GM12891 (cell line): ENCODE measurements at places on chromosomes 1 and 21.

DNA sequence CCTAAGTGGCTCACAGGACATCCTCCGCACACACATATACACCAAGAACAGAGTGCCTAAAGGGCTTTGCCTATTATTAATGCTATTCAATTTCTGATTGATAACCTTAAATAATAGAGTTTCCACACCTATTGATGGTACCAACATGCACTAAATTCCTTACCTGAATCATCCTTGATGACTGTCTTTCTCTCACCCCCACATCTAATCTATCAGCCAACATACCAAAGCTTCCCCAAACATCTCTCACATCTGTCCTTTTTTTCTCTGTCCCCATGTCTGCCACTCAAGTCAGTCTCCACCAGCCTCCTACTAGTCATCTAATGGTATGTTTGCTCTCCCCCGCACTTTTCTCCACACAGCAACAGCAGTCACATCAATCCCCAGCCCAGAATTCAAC is 174.4 kb downstream of the DSCAM start:
- DNase-seq = no peak

GRCh38 chr1:20711285-20712214 is 6.3 kb downstream of the KIF17 start:
- DNase-seq = no peak

GRCh38 chr1:82465024-82465423 is 664.3 kb downstream of the ADGRL2 start:
- DNase-seq = no peak

DNA sequence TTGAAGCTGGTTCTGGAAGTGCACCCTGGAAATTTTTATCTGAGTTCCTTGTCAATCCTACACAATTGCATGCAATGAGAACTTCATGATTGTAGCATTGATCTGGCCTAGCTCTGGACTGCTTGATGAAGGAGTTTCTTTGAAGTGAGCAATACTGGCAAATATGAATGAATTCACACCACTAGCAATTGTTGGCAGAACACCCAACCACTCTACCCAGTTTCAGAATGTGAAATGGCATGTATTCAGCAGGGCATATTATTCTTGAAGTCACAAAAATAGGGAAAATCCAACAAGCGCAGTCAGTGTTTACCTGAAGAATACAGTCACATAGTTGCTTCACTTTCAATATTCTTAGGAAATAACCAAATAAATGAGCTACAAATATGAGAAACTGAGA is 57.3 kb downstream of the RGS5 start:
- no peak for DNase-seq

- no peak for DNase-seq
Observed at GRCh38 chr21:42586406-42586805, 67.0 kb upstream of the PDE9A start.

GRCh38 chr1:37752583-37753471 is 12.1 kb downstream of the EPHA10 start:
- DNase-seq = peak; percentile 71

GRCh38 chr1:1915911-1916840 is 1.1 kb downstream of the CALML6 start:
- no peak for DNase-seq

DNA sequence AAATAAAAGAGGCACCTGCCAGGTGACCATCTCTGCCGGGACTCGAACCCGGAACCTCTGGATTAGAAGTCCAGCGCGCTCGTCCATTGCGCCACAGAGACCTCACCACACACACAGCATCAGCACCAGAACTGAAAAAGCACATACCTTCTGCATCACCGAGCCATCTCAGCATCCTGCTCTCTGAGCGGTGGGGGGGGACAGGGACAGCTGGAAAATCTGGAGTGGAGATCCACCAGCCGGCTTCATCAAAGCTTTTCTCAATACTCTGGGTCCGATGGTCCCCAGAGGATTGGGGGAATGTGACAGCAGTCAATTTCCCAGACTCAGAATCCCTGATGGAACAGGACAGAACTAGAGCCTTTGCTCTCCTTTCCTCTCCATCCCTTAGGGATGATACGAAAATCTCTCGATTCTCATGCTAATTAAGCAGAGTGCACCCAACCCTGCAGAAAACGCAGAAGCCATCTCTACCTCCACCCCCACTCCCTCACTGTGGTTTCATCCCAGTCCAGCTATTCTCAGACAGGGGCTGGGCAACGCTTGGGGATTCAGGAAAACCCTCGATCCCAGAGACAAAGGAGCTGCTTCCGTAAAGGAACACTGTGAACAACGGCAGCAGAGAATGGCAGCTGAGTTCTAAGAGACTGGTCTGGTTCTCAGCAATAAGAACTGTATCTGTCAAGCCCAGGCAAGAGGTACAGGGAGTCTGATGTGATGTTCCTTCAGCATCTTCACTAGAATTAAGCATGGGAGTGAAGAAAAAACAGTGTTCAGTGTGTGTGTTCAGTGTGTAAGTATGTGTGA is 29.6 kb upstream of the CADM3 start:
- DNase-seq = no peak

- DNase-seq = no peak
Observed at GRCh38 chr1:119744598-119744942, 24.1 kb downstream of the HMGCS2 start.

- DNase-seq = no peak
Observed at GRCh38 chr1:75618382-75618781, 7.5 kb upstream of the SLC44A5 start.

GRCh38 chr1:204053893-204054292 is 19.0 kb upstream of the SOX13 start:
- DNase-seq = no peak

DNA sequence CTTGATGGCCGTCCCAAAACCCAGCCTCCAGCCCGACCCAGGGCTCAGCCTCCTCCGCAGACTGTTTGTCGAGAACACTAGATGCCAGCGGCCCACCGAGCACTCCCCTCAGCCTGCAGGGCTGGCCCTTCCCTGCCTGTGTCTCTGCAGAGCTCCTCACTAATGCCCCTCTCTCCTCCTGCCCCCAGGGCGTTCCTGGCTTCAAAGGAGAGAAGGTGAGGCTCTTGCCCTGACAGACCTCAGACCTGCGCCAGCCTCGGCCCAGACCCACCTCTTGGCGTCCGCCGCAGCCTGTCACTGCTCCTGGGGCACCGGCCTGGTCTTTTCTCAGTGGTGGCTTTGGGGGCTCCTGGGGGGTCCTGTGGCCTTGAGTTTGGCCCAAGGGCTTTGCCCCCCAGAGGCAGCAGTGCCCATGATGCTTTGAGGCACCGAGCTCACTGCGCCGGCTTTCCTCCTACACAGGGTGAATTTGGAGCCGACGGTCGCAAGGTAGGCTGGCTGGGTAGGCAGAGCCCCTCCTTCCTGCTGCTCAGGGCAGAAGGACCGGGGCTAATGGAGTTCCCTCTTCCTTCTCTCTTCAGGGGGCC is 18.4 kb downstream of the COL6A2 start:
- DNase-seq = peak; percentile 9

- DNase-seq = no peak
Observed at GRCh38 chr1:188822248-188822647, 1655.4 kb downstream of the BRINP3 start.

DNA sequence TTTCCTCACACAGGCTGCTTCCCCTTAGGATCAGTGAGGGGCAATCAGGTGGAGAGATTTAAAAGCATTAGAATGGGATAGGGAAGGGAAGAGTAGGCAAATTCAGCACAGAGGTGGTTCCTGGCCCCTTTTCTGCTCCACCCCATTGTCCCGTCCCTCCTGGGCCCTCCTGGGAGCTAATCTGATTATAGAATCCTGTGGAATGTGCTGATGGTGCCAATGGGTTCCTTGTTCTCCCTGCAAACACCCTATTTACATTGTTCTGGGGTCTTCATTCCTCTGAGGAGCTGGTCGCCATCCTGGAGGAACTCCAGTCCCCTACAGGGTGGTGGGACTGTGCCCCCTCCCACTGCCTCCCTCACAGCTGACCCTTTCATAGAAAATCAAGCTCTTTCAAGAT is 34.4 kb upstream of the LRP8 start:
- DNase-seq = no peak

- no peak for DNase-seq
Observed at GRCh38 chr21:34126691-34127090, 53.3 kb downstream of the MRPS6 start.

GRCh38 chr1:61162520-61163258 is 80.3 kb downstream of the NFIA start:
- no peak for DNase-seq

- no peak for DNase-seq
Observed at GRCh38 chr1:6885426-6885825, 100.2 kb downstream of the CAMTA1 start.

GRCh38 chr1:115168026-115168425 is 78.7 kb upstream of the TSPAN2 start:
- DNase-seq = no peak

DNA sequence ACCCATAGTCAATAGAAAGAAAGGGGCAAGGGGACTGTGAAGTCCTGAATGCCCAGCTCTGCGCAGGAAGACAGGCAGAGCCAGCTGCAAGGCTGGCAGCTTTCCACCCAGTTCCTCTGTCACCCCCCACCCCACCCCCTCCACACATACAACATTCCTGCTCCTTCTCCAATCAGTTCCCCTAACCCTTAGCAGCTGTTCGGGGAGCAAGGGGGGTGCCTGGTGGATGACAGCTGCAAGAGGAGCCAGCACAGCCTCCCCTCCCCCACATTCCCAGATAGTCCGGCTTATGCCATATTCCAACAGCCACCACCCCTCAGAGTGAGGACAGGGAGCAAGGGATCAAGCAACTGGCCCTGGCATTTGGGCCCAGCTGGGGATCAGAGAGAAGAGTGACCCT is 9.7 kb downstream of the ARHGEF2 start:
- no peak for DNase-seq

DNA sequence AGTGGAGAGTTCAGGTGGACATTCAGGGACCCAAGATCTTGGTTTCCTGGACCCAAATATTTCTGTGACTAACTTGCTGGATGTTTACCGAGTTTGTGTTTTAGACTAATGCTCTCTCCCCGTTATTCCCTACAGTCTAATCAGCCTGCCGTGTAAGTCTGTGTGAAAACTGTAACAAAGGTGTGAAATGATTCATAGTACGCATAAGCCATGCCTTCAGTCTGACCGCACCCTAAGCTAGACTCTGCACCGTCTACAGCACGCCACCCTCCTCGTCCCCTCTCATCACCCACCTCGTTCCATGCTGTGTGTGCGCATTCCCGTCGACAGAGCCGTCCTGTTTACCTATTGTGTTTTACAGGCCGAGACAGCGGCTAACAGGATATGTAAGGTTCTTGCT is 50.5 kb downstream of the ACTN2 start:
- no peak for DNase-seq

DNA sequence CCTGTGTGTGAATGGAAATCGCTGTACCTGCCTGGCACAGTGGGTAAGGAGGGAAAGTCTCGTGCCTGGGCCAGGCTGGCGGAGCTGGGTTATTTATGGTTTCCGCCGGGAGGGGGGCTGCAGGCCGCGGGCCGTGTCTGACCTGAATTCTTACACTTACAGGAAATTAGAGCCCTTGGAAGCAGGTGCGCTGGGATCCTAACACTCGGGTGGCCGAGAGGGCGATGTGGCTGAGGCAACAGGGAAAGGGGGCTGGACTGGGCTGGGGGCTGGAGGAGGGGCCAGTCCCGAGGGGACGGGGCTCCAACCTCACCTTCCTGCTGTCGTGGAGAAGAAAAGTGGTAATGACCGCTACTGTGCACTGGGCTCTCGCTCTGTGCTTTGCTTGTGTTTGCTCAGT is 109.4 kb upstream of the WNT4 start:
- DNase-seq = no peak

DNA sequence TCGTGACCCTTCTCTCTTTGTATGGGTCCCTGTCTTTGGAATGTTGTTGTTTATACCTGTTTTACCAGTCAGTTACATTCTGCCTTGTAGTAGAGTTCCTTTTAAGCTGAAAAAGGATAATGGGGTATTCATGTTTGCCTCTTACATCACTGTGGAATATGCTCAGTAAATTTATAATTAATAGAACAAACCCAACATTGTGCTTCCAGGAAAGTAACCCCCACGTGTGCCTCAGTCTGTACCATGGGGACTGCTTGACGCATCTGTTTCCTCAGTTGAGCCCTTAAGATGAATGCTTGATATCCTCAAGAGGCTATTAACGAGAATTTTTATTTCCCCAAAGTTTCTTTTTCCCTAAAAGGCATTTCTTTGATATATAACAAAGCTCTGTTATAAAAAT is 73.4 kb downstream of the ST6GALNAC3 start:
- DNase-seq = no peak

DNA sequence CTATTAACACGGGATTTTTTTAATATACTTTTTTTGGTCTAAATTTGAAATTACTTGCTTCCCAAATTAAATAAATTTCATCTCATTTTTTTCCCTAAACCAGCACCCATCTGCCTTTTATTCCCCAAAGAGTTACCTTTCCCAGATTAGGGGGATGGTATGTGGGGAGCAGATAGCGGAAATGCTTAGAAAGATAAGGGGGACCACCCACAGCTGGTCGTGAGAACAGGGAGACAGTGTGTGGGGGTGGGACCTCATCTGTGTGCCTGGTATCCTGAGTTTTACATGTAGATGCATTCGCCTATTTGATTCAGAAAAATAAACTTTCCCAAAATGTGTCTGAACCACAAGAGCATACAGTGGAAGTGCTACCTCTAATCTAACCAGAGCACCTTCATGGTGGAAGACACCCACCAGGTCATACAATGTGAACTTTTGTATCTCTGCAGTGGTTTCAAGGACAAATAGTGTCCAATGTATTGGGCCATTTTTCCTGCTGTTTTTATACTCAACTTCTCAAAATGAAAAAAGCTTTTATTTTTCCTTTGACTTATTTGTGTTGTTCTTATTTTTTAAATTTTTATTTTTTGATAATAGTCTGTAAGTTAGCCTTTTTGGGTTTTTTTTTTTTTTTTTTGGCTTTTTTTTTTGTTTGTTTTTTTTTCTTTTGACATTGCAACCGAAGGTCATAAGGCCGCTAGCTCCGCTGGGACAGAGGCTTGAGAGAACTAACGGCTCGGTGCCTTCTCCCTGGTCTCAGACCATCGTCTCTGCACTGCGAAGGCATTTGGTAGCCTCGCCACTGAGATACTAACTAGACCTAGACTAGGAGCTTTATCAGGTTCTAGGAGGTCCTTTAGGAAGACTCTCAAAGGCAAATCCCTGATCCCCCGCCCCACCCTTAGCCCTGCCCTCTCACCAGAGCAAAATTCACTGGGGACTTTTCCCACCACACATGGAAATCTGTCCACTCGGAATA is 263.2 kb downstream of the TM2D1 start:
- DNase-seq = no peak
